ENCODE measurements at places on chromosomes 2 and 18.

- DNase-seq = no peak
Observed at GRCh38 chr2:68292108-68292710, 27.5 kb downstream of the CNRIP1 start.

DNA sequence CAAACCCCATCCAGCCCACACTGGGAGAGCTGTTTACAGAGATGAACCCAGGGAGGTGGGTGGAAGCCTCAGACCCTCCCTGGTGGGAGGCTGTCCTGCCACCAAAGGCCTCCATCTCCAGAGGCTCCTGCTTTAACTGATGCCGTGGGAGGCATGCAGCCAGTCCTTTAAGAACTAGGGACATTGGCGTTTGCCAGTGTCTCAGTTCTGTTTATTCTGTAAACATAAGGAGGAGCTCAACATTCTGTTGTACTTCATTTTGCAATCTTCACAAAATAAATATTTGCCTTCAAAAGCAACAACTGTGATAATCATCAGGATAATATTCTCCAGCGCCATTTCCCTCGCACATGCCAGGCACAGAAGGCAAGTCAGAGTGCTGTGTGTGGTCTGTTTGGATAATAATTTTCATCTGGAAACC is 6.8 kb downstream of the EDAR start:
- DNase-seq = no peak

DNA sequence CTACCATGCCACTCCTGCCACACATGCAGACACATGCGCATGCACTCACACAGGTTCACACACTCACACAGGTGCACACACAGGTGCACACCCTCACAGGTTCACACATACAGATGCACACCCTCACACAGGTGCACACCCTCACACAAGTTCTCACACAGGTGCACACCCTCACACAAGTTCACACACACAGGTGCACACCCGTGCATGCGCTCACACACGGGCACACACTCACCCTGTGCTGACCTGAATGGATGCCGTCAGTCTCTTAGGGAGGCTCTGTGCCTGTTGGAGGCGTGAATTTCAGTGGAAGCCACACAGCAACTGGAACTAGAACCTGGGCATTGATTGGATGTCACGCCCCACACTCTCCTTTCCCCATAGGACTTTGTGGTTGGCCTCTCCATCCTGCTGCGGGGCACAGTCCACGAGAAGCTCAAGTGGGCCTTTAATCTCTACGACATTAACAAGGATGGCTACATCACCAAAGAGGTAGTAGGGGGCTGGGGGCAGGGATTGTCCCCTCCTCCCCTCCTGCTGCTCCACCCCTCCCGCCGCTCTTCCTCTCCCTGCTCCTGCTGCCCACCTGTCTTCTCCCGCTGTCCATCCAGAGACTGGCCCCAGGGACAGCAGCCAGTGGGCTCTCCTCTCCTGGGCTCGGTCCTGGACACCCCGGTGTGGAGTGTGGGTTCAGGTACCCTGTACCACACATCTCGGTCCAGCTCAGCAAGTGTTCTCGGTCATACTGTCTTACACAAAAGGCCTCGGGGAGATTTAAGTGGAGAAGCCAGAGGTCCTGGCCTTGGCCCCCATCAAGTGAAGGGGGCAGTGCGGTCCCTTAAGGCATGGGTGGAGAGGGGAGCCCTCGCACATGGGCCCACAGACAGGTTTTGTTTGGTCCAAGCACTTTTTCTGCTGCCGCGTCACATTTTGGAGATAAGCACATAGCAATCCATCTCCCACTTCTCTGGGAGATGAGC is 21.0 kb upstream of the FAHD2A start:
- DNase-seq = no peak

- no peak for DNase-seq
Observed at GRCh38 chr2:51000849-51001617, 30.9 kb downstream of the NRXN1 start.

DNA sequence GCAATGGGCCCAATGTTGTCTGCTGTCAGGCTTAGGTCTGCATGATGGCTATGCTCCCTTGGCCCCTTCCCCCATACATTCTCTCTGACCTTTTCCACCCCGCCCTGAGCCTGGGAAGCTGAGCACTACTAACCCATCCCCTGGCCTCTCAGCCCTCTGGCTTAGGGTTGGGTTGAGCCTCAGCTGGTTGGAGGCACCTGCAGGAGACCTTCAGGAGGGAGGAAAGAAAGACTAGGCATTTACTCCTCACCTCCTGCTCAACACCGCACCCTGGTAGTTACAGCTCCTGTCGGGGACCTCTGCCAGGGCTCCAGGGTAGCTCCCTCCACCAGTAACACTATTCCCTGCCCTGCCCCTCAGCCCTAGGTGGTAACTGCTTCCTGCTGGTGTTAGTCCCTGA is 80.5 kb downstream of the GALNT14 start:
- no peak for DNase-seq

GRCh38 chr2:54656863-54657262 is 66.6 kb upstream of the EML6 start:
- no peak for DNase-seq

GRCh38 chr2:68849579-68850030 is 21.6 kb downstream of the BMP10 start:
- peak; percentile 78 for DNase-seq

- DNase-seq = no peak
Observed at GRCh38 chr2:12732651-12733050, 15.9 kb downstream of the TRIB2 start.

DNA sequence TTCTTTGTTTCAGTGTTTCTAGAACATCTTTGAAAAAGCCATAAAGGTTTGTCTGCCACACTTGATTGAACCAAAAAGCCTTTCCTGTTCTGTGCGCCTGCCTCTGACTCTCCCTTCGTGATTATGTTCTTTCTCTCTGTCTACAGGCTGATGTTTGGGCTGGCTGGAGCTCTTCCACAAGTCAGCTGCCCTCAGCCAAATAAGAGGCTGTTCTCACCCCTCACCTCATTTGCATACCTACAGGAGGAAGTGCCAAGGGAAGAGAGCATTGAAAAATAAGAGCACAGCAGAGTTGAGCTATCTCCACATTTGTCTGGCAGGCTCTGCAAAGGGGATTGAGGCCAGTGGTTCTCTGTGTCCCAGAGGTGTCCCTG is 15.8 kb downstream of the INPP5D start:
- no peak for DNase-seq

GRCh38 chr18:60067426-60068210 is 167.8 kb downstream of the PMAIP1 start:
- DNase-seq = no peak

- DNase-seq = no peak
Observed at GRCh38 chr2:75574106-75574505, 13.4 kb upstream of the EVA1A start.

GRCh38 chr2:753123-753522 is 75.9 kb upstream of the TMEM18 start:
- no peak for DNase-seq
